ENCODE measurements at places on chromosomes 5 and 9.

- no peak for DNase-seq
Observed at GRCh38 chr9:98191671-98192502, 550 bp downstream of the CORO2A start.

- no peak for DNase-seq
Observed at GRCh38 chr9:129584136-129584535, 36.8 kb downstream of the C9orf50 start.

GRCh38 chr9:92185681-92186080 is 70.5 kb upstream of the SPTLC1 start:
- no peak for DNase-seq

GRCh38 chr5:59500014-59500413 is 393.5 kb downstream of the PDE4D start:
- DNase-seq, result no peak

DNA sequence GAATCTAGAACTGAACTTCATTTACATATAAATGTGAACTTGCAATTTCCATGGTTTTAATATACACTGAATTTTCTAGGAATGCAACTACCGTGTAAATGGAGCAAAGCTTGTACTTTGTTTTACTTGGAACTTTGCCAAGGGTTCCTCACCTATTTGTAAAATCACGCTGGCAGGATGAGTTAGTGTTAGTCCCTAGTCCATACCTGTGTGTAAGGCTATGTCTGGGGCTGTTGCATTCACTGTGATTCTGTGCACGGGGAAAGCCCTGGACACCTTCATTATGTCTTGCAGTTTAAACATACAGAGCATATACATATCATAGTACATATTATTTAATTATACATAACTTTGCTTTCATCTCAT is 119.9 kb downstream of the PAX5 start:
- DNase-seq, result no peak

- DNase-seq, result no peak
Observed at GRCh38 chr5:157143127-157143971, 684 bp upstream of the MED7 start.

- DNase-seq, result no peak
Observed at GRCh38 chr9:4622016-4622415, 40.1 kb upstream of the PLPP6 start.

- no peak for DNase-seq
Observed at GRCh38 chr9:82535432-82535998, 527.4 kb downstream of the RASEF start.

DNA sequence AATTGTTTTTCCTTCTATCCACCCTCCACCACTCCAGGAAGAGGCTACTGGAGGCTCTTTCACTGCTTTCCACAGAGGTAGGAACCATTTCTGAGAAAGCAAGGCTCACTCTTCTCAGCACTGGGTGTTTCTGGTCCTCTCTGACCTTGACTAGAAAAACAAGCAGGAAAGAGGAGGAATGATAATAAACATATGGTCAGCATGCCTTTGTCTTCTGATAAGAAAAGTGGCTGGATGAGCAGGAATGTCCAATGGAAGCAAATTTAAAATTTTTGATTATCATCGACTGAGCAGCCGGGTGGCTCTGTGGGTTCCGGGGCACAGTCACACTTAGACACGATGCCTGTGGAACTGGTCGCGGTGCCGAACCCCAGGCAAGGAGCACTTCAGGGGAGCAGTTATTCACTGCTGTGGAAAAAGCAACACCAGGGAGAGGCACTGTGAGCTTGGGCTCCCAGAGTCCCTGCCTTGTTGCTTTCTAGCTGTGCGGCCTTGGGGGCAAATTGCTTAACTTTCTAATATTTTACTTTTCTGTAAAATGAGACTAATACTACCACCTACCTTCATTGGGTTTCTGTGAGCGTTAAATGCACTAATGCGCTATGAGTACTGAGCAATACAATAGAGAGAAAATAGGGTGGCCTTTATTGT is 157.0 kb upstream of the LHFPL2 start:
- DNase-seq, result no peak

DNA sequence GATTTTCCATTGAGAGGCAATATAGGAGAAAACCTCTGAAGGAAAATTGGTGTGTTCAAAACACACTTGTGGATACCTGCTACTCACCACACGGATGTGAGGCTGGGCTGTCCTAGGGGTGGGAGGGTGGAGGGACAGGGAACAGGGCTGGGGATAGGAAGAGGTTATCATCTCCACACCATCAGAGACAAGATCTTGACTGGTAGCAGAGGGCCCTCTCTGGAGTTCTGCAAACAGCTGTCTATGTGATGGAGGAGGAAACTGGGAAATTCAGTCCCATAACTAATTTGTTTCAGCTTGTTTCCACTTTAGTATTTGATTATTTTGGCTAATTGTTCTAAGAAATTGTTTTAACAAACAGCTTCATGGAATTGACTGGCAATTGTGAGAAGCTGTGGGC is 91.6 kb upstream of the FSTL4 start:
- no peak for DNase-seq

DNA sequence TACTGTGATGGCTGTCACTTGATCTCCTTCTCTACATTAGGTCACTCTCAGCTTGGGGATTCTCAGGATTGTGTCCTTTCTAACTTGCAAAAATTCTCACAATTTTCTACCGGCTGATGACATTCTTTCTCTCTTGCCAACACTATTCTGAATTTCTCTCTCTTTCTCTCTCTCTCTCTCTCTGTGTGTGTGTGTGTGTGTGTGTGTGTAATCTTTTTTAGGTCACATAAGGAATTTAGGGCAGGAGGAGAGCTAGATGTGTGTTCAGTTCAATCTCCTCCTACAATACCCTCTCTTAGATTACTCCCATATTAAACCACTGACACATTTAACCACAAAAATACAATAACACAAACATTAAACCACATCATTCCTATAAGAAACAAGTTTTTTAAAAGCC is 242.3 kb upstream of the NREP start:
- DNase-seq, result no peak

- no peak for DNase-seq
Observed at GRCh38 chr9:98304381-98304780, 48.9 kb upstream of the TBC1D2 start.

All from NCI-H2107 (cell line).